ENCODE measurements at places on chromosomes 4 and X.

DNA sequence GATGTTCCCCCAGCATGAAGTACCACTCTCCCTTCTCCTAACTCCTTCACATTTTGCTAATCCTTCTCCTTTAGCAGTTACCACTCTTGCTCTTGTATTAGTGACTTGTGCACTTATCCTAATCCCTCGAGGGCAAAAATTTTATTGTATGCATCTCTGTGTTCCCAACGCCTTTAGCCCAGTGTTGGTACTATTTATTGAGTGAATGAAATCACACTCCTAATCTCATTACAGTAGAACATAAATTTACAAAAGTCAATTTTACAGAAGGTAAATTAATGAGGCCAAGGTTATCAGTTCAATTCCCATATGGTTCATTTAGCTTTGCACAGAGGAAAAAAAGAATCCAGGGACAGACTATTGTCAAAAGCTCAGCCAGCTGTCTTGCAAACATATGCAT is 178.4 kb downstream of the NR3C2 start:
- no peak for DNase-seq

- DNase-seq, result no peak
Observed at GRCh38 chr4:6354119-6354518, 84.5 kb downstream of the WFS1 start.

- DNase-seq, result no peak
Observed at GRCh38 chr4:185945252-185945651, 123.7 kb upstream of the TLR3 start.

DNA sequence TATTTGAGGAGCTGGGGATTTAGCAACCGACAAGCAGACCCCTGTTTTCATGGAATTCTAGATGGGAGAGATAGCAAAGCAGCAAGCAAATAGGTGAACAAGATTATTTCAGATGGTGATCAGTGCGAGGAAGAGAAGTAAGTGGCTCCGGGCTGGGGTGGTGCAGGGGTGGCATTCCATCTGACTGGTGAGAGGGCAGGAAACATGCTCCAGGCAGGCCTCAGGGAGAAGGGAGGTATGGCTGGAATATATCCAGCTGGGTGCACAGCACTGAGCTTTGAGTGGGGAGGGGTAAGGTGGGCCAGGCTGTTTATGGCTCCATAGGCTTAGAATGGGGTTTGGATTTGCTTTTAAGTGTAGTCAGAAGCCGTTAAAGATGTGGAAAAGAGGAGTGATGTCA is 21.2 kb downstream of the PTTG2 start:
- DNase-seq, result no peak

DNA sequence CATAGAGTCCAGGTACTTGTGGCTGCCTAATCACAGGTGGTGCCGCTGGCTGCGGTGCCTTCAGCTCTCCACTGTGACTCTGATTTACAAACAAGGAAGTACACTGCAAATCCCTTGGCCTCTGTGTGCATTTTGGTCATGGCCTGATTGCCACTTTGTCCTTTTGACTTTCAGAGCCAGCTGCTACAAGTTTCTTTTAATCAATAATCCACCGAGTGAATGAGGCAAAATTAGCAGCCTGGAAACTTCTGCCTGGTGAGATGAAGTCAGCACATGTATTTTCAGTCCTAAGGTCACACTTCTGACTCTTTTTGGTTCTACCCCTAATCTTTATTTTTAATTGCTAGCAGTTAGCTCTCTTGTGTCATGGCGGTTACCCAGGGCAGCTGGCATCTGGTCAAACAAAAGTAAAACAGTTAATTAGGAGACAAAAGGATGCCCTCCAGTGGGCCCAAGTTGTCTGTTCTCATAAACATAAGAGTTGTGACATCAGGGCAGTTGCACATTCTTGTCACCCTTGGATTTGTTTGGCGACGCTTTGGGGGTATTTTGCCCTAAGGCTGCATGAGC is 62.3 kb upstream of the LNX1 start:
- DNase-seq, result no peak

- no peak for DNase-seq
Observed at GRCh38 chrX:150642423-150642822, 50.8 kb upstream of the MTMR1 start.

- DNase-seq, result no peak
Observed at GRCh38 chr4:8554555-8555100, 25.6 kb upstream of the GPR78 start.

- DNase-seq, result no peak
Observed at GRCh38 chrX:92247076-92247475, 467.9 kb downstream of the PCDH11X start.

Measured in central memory CD4-positive, alpha-beta T cell (primary cell).